CD8-positive, alpha-beta memory T cell (primary cell): ENCODE measurements at places on chromosomes 1 and 21. TPM values are rescaled to one million over a fixed set of nuclear protein-coding genes. Genes with fewer than 3 reads are reported as not detected.

DYRK1A gene
- total RNA-seq: 69.6 TPM

KPRP gene
- total RNA-seq: not detected

C1QB gene
- 0.20 TPM for total RNA-seq

OR2L13 gene
- total RNA-seq: not detected

DNA sequence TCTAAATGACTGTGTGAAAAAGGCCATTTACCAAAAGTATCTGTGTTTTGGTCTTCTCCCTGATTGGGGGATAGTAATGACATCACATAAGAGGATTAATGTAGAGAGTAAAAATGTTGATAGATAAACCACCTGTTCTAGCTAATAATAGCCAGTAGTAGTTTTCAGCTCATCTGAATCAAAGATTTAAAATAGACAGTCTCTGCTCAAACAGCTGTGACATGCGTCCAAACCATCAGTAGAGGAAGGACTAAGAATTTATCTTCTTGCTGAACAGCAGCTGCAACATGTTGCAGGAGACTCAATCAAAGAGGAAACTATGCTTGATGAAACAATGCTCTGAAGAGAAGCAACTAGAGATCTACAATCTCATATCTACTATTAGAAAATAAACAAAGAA, 21.4 kb downstream of the TMPRSS15 start:
- H3K27me3 ChIP-seq: no peaks in the 10 kb centered on the region
- H3K4me3 ChIP-seq: no peak overlapping the region
- H3K36me3 ChIP-seq: no peaks in the 10 kb centered on the region
- H3K27ac ChIP-seq: no peak overlapping the region

GRCh38 chr1:239856067-239856466, 235.6 kb upstream of the FMN2 start:
- no peaks in the 10 kb centered on the region for H3K27me3 ChIP-seq
- H3K4me3 ChIP-seq: no peak overlapping the region
- no peak overlapping the region for H3K27ac ChIP-seq
- no peak for DNase-seq
- H3K36me3 ChIP-seq: no peaks in the 10 kb centered on the region

SDCCAG8 gene
- 17.8 TPM for total RNA-seq

TRIM58 gene
- total RNA-seq: 0.09 TPM

GRCh38 chr1:83095570-83095969, 903.4 kb downstream of the TTLL7 start:
- H3K4me3 ChIP-seq: no peak overlapping the region
- no peak overlapping the region for H3K27ac ChIP-seq
- no peak for DNase-seq
- no peaks in the 10 kb centered on the region for H3K36me3 ChIP-seq
- H3K4me1 ChIP-seq: no peaks in the 10 kb centered on the region

- no peak for DNase-seq
- H3K36me3 ChIP-seq: no peaks in the 10 kb centered on the region
- no peak overlapping the region for H3K4me3 ChIP-seq
These were observed 90.7 kb upstream of the DUSP10 start for GRCh38 chr1:221832617-221833016.

- DNase-seq: no peak
- no peaks in the 10 kb centered on the region for H3K27me3 ChIP-seq
- H3K4me1 ChIP-seq: no peaks in the 10 kb centered on the region
- no peak overlapping the region for H3K4me3 ChIP-seq
These were observed 894.0 kb downstream of the KCNT2 start for GRCh38 chr1:195714248-195714647.

- no peak overlapping the region for H3K4me3 ChIP-seq
- no peaks in the 10 kb centered on the region for H3K27me3 ChIP-seq
- H3K4me1 ChIP-seq: no peaks in the 10 kb centered on the region
- peak; percentile 13 for DNase-seq
- no peaks in the 10 kb centered on the region for H3K36me3 ChIP-seq
- H3K27ac ChIP-seq: no peak overlapping the region
These were observed 9.0 kb downstream of the CFH start for GRCh38 chr1:196660852-196661251.

LRRC3 gene
- total RNA-seq: 0.90 TPM

DNA sequence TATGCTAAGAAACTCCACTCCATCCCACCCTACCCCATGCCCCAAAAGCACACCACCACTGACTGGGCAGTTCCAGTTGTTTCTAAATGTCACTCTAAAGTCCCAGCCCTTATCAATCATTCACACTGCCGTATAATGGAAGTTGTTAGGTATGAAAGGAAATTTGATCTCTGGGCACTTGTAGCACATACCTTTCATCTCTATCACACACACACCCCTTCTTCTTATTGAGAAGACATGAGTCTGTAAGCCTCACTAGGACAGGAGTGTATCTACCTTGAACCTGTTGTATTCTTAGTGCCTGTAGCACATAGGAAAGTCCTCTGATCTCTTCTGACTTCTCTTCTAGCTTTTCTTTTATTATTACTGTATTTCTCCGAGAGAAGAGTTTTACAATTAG, 22.3 kb upstream of the DHX9 start:
- no peak overlapping the region for H3K4me3 ChIP-seq
- no peaks in the 10 kb centered on the region for H3K36me3 ChIP-seq
- H3K27ac ChIP-seq: no peak overlapping the region
- H3K4me1 ChIP-seq: no peaks in the 10 kb centered on the region
- no peaks in the 10 kb centered on the region for H3K27me3 ChIP-seq

DNA sequence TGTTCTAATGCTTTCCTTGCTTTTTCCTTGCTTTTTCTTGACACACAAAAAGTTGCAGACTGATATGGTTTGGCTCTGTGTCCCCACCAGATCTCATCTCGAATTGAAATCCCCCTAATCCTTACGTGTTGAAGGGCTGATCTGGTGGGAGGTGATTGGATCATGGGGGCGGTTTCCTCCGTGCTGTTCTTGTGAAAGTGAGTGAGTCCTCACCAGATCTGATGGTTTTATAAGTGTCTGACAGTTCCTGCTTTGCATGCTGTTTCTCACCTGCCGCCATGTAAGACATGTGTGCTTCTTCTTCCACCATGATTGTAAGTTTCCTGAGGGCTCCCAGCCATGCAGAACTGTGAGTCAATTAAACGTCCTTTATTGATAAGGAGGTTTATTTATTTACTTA, 11.3 kb downstream of the SPATA17 start:
- H3K36me3 ChIP-seq: no peaks in the 10 kb centered on the region
- H3K27ac ChIP-seq: no peak overlapping the region
- H3K4me3 ChIP-seq: no peak overlapping the region
- no peak for DNase-seq
- no peaks in the 10 kb centered on the region for H3K4me1 ChIP-seq
